ENCODE measurements at places on chromosomes 2 and 18.

GRCh38 chr2:214127170-214127569, 283.7 kb upstream of the VWC2L start:
- DNase-seq = no peak

GRCh38 chr2:2571301-2572150, 240.5 kb upstream of the MYT1L start:
- DNase-seq = no peak

GRCh38 chr2:75035444-75036353, 77.3 kb downstream of the POLE4 start:
- no peak for DNase-seq

- no peak for DNase-seq
Measured at GRCh38 chr2:42193722-42194187, 24.6 kb downstream of the EML4 start.

DNA sequence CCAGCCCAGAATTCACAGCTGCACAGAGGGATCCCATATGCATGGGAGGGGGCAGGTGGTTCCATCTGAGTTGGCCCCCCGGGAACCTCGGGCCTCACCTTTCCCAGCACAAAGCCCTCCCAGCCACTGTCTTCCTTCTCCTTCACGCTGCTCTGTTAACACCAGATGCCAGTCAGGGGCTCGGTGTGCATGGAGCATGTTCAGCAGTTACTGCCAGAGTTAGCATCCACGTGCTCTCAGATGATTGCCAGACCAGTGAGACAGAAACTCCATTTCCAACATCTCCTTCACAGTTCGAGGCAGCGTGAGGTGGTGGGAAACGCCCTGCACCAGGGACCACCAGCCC, 101.0 kb downstream of the PTGR3 start:
- no peak for DNase-seq
